ENCODE measurements at places on chromosomes 6 and 20.

- DNase-seq = no peak
Observed at GRCh38 chr6:36844232-36845170, 5.3 kb upstream of the CPNE5 start.

DNA sequence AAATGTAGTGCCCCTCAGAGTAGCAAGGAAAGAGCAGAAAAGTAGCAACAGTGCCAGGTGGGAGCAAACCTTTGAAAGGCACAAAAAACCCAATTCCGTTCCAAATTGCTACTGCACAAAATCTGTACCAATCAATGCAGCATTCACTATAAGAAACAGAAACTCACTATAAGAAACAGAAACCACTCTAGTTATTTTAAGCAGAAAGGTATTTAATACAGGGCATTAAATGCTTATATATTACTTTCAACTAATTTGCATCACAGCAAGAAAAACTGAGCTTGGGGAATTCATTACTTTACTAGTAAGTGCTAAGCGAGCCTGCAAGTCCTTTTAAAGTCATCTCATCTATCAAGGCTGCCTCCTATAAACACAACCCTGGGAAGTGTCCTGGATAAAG, 116.5 kb upstream of the OLIG3 start:
- no peak for DNase-seq

DNA sequence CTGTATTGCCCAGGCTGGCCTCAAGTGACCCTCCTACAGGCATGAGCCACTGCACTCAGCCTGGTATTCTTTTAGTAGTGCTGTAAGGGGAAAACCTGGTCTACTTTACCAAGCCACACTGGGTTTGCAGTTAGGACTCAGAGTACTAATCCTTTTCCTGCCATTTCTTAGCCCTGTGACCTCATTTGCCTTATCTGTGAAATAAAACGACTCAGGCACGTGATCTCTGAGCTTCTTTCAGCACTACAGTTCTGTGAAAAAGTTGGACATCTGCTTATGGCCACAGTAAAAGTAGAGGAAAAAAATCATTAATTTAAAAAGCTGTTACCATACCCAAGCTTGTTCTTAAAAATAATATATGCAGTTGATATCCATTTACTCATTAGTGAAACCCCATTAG, 1007.5 kb downstream of the KIF16B start:
- no peak for DNase-seq

- no peak for DNase-seq
Observed at GRCh38 chr6:30748851-30749540, 4.6 kb upstream of the IER3 start.

DNA sequence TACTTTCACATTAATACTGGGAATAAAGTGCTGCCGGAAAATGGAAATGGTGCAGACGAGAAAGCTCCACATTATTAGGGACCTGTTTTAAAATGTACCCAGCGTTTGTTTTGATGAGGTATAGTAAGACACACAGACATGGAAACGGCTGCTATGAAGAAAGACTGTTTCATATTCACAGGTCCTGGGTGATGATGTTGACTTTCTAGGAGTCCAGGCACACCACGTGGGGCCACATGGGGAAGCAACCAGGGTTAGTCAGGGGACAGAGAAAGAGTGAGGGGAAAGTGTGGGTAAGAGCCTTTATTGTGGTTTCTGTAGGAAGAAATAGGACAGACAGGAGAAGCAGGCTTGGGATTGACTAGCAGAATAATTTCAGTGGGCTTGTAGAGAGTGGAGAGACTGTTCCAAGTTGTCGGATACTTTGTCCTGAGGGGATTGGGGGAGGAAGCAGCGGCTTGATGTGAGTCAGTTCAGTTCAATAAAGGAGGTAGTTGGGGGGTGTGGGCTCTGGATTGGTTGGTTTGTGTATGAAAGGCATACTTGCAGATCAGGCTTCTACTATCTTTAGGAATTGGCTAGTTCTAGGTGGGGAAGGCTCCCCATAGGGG, 112.0 kb upstream of the MCHR2 start:
- no peak for DNase-seq

GRCh38 chr6:22838345-22838744, 269.0 kb downstream of the HDGFL1 start:
- DNase-seq = no peak

- DNase-seq = no peak
Observed at GRCh38 chr6:126385536-126385935, 45.6 kb downstream of the CENPW start.
